ENCODE measurements at places on chromosomes 4 and X. TPM values are rescaled to one million over a fixed set of nuclear protein-coding genes. Genes with fewer than 3 reads are reported as not detected.

Gene BEX1
- total RNA-seq, result 12.2 TPM

Gene FGFBP1
- total RNA-seq, result 0.96 TPM

Gene CCSER1
- 7.2 TPM for total RNA-seq

Gene TRIM75
- not detected for total RNA-seq

Gene RAB41
- not detected for total RNA-seq
